ENCODE measurements at places on chromosomes 11 and 22.
A peak's percentile ranks its signal among the peaks of the same experiment; 100 is the strongest.

DNA sequence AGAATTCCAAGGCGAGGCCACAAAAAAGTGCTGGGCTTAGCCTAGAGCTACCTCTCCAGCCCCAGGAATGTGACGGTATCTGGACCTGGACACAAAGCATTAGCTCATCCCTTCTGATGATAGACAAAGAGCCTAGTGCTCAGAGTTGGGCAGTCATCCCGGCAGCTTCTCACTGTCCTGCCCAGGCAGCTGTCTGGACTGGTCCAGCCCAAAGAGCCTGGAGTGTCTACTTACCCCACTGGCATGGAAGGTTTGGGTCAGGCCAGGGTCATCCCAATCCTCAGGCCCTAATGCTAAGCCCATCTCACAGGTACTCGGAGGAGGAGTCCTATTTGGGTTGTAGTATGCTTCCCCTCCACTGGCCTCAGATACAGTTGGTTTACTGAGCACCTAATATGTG, 31.0 kb downstream of the NAV2 start:
- DNase-seq = no peak

DNA sequence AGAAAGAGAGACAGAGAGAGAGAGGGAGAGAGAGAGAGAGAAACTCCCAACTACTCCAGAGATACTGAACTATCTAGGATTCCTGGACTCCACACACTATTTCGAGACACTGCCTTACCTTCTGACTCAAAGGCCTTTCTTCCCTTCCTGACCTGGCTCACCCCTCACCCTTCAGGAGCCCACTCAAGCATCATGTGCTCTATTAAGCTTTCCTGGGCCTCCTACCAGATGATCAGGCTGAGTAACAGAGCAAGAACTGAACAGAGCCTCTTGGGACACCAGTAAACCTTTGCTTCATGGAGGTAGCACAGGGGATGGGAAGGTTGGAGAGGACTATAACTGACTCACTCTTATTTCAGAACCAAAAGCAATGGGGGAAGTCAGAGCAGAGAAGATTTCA, 31.4 kb downstream of the PLEKHA7 start:
- DNase-seq = no peak

DNA sequence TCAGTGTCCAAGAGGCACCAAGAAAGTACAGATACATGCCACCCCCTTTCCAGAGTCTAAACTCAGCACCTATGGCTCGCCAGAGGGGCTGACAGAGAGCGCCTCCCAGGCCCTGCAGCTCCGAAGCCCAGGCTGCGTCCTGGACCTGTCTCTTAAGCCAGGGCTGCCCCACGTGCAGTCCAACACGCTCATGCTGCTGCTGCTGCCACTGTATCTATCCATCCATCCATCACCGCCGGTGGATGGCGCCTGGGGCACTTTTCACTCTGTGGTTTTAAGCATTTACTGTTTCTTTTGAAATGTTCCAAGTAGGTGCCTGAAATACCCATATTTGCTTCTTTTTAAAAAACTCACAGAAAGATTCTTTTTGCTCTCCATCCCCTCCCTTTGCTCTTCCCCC, 41.8 kb downstream of the MACROD1 start:
- no peak for DNase-seq

DNA sequence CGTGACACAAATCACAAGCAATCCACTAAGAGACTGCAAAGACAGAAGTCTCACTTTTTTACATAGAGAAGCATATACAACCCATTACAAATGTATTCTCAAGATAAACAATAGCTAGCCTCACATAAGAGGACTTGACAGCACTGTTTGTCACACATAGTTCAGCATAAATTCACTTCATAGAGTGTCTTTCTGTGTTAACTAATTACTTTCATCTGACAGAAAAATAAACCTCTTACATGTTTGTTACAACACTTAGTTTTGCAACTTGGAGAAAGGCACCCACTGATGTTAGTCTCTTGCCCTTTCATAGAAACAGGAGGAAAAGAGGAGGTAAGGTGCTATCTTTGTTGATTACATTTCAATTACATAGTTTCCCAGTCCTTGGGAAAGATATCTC, 2221.9 kb upstream of the RAG2 start:
- DNase-seq = no peak

DNA sequence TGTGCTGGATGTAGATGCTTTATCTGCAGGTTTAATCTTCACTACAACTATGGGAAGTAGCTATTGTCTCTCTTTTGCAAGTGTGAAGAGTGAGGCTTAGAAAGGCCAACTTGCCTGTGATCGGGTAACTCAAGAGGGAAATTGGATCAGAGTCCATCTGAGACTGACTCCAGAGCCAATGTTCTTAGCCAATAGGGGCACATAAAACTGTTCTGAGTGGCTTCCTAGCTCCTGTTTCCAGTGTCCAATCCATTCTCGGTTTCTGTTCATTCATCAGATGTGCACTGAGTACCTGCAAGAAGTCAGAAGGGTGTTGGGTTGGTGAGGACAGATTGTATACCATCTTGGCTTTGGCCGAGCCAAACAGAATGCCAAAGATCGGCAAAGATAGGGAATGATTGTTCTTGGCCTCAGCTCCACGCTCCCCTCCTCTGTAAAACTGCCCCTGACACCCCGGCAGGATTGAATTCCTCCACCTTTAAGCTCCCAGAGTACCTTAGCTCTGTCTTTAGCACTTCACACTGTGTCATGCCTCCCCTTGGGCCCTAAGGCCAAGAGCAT, 100.0 kb downstream of the PTPRJ start:
- DNase-seq = peak; percentile 45

DNA sequence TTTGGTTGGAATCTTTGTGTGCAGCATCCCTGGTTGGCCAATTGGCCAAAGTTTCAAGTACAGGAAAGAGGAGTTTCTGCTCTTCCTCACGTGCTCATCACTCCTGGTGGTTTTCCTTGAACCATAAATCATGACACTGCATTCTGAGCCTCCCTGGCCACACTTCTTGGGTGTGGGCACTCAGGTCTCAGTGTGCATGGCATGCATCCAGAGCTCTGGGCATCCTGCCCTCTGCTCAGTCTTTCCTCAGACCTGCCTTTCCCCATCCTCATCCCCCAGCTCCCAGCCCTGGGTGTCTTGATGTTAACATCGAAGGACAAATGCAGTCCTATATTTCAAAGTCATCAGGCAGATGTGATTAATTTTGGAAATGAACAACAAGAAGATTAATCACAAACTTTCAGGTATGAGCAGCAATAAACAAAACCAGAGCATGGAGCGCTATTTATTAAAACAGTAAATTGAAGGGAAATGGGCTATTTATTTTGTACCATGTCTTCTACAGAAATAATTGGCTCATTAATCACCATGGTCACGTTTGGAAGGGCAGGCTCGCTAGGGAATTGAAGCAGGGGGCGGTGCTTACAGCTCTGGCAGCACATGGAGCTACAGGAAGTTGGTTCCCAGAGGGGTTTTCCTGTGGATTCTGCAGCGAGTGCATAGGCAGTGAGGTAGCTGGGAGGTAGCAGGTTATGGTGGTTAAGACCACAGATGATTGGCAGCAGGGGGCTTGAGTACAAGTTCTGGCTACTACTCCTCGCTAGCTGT, 89.6 kb downstream of the CSNK2A3 start:
- DNase-seq = no peak

- no peak for DNase-seq
Measured at GRCh38 chr11:91394727-91395414, 829.7 kb upstream of the FAT3 start.

GRCh38 chr22:19992921-19993355, 23.7 kb downstream of the ARVCF start:
- no peak for DNase-seq

DNA sequence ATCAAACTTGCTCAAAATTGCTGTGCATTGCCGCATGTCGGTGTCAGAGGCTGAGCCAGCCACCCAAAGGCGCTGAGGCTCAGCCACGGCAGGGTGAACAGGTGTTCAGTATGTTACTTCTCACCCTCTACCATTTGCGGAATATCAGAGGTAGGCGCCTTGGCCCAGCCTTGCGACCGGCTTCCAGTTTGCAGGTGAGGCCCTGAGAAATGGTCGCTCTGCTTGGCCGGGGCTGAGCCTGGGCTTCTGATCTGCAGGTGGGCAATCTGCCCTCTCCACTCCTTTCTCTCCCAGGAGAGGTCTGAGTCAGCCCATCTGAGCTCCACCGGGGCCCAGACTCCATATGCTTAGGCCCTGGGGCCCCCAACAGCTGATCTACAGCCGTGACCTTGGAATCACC, 71.0 kb downstream of the RPS6KA4 start:
- no peak for DNase-seq

DNA sequence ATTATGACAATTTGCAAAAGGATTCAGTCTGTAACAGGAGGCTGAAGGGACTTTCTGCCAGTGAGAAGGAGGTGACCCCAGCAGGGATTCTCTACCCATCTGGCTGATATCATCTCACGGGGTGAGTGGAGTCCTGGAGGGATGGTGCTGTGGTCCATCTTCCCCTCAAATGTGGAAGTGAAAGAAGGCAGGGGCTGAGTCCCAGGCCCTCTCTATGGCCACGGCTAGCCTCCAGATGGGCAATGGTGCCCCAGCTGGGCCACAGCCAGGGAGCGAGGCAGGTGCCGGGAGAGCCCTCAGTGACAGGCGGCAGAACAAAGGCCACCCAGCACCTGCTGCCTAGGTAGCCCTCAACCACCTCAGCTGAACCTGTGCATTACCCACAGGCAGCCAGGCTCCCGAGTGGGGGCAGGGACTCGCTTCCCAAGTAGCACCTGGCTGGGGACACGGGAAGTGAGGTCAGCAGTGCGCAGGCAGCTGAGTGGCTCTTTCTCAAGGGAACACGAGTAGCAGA, 6.7 kb downstream of the NECTIN1 start:
- DNase-seq = no peak

- DNase-seq = no peak
Measured at GRCh38 chr11:60995798-60996197, 24.3 kb downstream of the CD6 start.

GRCh38 chr11:59000003-59000402, 60.7 kb downstream of the GLYATL1 start:
- no peak for DNase-seq

- no peak for DNase-seq
Measured at GRCh38 chr11:70159627-70160570, 43.2 kb upstream of the FADD start.

DNA sequence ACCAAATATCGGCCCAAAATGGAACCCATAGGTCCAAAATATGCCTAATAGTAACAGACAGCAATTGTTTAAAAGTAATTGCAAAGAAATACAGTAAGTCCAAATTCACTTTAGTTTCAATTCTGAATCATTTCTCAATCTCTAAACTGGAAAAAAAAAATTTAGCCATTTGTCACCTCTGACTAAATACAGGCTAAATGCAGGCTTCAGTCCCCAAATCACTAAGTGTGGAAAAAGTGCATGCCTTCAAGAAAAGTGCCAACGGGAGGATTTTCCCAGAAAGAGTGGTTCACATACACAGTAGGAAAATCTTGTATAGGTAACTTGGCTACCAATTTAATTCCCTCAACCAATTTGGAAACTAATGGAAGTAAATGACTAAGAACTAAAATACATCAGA, 35.7 kb downstream of the SIK3 start:
- no peak for DNase-seq

DNA sequence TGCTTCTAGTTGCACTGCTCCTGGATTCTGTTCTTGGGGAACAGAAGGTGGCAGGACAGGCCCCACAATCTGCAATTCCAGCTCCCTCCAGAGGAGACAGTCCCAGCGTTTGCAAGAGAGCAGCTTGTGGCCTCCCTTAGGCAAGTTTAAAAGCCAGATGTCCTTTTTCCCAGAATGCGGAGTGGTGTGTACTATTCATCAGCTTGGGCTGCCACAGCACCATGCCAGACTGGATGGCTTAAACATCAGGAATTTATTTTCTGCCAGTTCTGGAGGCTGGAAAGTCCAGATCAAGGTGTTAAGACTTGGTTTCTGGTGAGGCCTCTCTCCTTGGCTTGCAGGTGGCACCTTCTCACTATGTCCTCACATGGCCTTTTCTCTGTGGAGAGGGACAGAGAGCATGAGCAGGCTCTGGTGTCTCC, 11.7 kb downstream of the MIAT start:
- no peak for DNase-seq

DNA sequence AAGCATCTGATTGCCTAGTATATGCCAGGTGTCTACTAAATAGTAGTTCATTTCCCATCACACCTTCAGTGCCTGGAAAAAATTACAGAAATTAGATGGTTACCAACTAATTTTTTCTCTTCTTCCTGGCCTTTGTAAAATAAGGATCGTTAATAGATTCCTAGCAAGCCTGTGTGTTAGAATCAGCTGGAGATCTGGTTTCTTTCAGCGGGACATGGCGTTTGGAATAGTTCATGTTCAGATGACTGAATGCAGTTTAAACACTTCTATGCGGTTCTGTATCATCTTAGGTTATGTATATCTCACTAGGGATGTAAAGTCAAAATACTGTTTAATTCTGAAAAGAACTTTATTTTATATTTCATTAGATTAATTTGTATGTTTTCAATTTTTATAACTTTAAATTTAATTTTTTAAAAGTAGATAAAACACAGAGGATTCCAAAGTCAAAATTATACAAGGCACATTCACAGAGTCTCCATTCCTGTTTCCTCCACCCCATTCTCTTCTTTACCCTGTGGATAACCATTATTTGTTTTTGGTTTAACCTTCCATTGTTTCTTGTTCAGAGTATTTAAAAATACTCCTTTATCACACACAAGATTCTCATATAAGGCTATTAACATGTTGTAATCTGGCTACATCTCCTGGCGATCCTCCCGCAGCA, 132.8 kb downstream of the ATXN10 start:
- no peak for DNase-seq

- DNase-seq = no peak
Measured at GRCh38 chr11:15418921-15419320, 304.2 kb downstream of the INSC start.

GRCh38 chr11:17333799-17334586, 17.6 kb upstream of the NCR3LG1 start:
- no peak for DNase-seq

DNA sequence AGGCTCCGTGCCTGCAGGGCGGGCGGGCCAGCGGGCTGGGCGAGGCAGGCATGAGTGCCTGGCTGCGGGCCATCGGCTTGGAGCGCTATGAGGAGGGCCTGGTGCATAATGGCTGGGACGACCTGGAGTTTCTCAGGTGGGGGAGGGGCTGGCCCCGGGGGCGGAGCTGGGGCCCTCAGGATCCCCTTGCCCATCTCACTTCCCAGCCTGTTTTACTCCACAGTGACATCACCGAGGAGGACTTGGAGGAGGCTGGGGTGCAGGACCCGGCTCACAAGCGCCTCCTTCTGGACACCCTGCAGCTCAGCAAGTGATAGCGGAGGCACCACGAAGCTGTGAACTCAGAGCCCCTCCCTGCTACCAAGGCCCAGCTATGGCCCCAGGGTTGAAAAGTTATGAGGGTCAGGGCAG, 5.9 kb downstream of the PHOX2A start:
- DNase-seq = no peak

DNA sequence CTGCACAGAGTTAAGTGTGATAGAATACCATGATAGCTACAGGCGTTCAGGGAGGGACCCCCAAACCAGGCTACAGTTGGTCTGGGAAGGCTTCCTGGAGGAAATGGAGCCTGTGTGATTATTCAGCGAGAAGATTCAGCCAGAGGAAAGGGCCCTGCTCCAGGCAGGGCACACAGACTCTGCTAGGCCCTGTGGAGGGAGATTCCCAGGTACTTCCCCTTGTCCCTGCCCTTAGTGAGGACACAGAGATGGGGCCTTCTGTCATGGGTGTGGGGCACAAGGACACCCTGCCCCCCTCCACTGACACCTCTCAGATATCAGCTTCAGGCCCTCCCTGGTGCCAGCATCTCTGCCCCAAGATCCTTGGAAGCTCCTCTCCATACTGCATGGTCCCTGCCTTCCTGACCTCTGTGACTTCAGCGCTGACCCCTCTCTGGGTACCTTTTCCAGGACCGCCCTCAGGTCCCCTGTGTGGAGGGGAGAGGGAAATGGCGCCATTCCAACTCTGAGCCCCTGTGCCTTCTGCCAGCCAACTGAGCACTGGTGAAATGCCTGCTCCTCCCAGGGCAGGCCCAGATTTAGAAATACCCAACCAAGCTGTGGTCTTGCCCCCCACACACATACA, 12.6 kb upstream of the POU2F3 start:
- DNase-seq = no peak
